Mesothelial cell of epicardium (in vitro differentiated cells): ENCODE measurements at places on chromosomes 1 and 21.

GRCh38 chr1:24195136-24195535, 8.0 kb upstream of the IFNLR1 start:
- H3K27ac ChIP-seq, result no peak overlapping the region
- H3K4me1 ChIP-seq, result peaks cover 7% of the 10 kb centered on the region
- no peaks in the 10 kb centered on the region for H3K27me3 ChIP-seq
- no peaks in the 10 kb centered on the region for H3K36me3 ChIP-seq
- no peak for DNase-seq

DNA sequence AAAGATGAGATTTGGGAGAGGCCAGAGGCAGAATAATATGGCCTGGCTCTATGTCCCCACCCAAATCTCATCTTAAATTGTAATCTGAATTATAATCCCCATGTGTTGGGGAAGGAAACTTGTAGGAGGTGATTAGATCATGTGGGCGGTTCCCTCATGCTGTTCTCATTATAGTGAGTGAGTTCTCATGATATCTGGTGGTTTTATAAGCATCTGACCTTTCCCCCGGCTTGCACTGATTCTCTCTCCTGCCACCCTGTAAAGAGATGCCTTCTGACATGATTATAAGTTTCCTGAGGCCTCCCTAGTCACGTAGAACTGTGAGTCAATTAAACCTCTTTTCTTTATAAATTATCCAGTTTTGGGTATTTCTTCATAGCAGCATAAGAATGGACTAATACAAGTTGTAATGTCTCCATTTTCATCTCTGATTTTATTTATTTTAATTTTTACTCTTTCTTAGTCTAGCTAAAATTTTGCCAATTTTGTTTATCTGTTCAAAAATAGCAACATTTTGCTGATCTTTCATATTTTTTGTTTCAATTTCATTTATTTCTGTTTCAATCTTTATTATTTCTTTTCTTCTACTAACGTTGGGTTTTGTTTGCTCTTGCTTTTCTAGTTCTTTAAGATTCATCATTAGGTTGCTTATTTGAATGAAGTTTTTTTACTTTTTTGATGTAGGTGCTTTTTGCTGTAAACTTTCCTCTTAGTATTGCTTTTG, 67.0 kb upstream of the ZRANB2 start:
- no peaks in the 10 kb centered on the region for H3K27me3 ChIP-seq
- DNase-seq, result no peak
- H3K4me3 ChIP-seq, result no peak overlapping the region
- no peaks in the 10 kb centered on the region for H3K36me3 ChIP-seq

DNA sequence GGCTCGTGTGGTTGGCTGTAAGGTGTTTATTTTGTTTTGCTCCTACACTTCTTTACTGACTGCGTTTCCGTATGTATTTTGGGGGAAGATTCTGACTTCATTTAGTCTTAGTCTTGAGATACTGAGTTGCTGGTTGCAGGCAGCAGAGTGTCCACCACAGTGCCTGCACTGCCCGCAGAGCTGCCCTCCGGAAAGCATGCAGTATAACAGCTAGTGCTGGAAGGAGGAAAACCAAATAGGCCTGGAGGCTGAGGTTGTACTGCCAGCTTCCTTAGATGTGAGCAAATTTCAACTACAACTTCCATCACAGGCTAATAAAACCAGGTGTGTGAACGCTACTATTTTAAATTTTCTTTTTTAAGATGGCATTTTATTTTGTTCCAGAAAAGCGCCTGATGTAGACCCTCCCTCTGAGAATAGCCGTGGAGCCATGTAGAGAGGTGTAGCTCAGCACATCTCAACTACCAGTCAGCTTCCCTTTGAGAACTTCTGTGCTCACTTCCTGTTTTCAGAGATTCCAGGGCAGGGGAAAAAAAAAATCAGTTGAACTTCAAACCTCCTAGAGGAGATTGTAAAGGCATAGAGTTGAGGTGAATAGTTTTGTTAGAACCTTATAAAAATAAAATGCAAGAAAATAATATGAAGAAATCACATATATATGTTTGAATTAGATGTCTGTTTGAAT, 17.6 kb downstream of the LMO4 start:
- H3K36me3 ChIP-seq, result peaks cover 45% of the 10 kb centered on the region
- no peak for DNase-seq
- H3K4me1 ChIP-seq, result peaks cover 37% of the 10 kb centered on the region
- H3K27ac ChIP-seq, result peak overlapping the region; percentile 62
- no peak overlapping the region for H3K4me3 ChIP-seq
- H3K27me3 ChIP-seq, result no peaks in the 10 kb centered on the region

DNA sequence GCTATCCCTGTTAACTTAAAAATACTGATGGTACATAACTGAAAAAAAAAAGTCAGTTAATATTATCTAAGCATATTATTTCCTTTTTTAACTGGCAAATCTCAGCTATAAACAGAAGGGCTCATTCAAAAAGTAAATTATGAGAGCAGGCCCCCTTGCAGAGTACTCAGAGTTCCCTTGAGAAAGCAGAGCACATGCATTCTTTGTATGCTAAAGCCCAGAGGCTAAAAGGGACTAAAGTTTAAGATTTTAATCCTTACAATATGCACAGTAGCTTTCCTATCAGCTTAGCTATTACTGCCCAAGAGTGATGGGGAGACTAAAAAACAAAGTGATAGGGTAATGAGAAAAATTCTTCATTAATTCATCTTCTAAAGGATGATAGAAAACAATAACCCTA, 18.5 kb downstream of the SLC16A1 start:
- H3K4me3 ChIP-seq, result no peak overlapping the region
- DNase-seq, result no peak
- H3K27me3 ChIP-seq, result no peaks in the 10 kb centered on the region
- peaks cover 32% of the 10 kb centered on the region for H3K4me1 ChIP-seq

DNA sequence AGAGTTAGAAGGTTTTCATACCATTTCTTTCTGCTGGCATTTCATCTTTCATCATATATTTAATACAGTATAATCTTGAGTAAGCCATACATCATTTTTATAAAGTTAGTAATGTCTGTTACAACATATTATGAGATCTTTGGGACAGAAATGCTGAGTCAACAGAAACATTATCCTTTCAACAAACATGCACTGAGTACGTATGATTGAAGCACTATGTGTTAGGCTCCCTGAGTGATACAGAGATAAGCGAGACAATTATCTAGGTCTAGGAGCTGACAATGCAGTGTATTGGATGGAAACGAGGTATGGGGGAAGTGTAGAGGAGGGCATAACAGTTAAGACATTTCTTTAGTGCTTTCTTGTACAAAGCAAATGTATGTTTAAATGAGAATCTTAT, 19.7 kb upstream of the GPR52 start:
- no peak for DNase-seq
- H3K36me3 ChIP-seq, result no peaks in the 10 kb centered on the region
- no peaks in the 10 kb centered on the region for H3K27me3 ChIP-seq

DNA sequence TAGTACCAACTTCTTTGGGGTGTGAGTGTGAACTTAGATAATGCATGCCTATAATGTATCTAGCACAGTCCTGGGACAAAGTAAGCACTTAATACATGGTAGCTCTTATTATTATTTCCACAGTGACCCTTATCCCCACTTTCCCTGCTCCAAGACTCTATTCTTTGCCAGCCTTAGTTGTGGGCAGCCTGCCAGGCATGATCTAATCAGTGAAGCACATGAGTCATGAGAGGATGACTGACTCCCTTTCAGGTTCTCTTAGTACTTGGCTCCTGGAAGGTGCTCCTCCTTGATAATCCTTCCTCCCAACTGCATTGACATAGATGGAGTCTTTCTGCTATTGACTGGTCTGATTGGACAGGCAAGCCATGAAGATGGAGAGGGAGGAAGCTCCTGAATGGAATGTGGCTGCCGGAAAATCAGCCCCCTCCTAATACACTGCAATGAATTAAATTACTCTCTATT, 17.4 kb upstream of the GNG12 start:
- no peak for DNase-seq
- peaks cover 16% of the 10 kb centered on the region for H3K4me1 ChIP-seq
- no peak overlapping the region for H3K4me3 ChIP-seq

GRCh38 chr21:16378525-16378924, 648.7 kb downstream of the USP25 start:
- H3K27me3 ChIP-seq, result no peaks in the 10 kb centered on the region
- H3K4me3 ChIP-seq, result no peak overlapping the region
- peaks cover 18% of the 10 kb centered on the region for H3K36me3 ChIP-seq
- peaks cover 26% of the 10 kb centered on the region for H3K4me1 ChIP-seq
- peak overlapping the region; percentile 70 for H3K27ac ChIP-seq

DNA sequence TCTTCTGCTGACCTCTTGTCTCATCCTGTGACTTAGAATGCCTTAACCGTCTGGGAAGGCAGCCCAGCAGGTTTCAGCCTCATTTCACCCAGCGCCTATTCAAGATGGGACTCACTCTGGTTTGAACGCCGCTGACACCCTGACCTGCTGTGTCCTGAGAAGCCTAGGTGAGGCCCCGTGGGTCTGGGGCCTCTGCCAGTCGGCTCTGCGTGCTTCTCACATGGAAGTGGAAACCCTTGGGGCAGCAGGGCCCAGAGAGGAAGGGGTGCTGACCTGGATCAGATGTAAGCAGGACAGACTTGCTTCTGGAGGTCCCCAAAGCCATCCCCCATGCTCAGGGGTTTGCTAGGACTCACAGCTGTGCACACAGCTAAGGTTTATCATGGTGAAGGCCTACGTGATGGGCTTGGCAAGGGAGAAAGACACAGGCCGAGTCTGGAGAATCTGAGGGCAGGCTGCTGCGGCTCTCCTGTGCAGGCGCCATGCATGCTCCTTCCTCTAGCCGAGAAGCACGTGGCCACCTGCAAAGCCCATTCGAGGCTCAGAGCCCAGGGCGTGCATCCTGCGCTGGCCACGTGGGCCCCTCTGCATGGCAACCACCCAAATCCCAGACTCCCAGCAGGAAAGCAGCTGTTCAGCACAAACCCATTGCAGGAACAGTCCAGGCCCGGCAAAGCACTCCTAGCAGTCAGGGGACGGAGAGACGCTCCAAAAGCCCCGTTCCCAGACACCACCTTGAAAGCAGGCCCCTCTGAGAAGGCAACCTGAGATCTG, 3.8 kb downstream of the TRPM2 start:
- no peaks in the 10 kb centered on the region for H3K4me1 ChIP-seq
- no peak for DNase-seq
- H3K4me3 ChIP-seq, result no peak overlapping the region
- H3K27me3 ChIP-seq, result peaks cover 2% of the 10 kb centered on the region
- no peak overlapping the region for H3K27ac ChIP-seq

DNA sequence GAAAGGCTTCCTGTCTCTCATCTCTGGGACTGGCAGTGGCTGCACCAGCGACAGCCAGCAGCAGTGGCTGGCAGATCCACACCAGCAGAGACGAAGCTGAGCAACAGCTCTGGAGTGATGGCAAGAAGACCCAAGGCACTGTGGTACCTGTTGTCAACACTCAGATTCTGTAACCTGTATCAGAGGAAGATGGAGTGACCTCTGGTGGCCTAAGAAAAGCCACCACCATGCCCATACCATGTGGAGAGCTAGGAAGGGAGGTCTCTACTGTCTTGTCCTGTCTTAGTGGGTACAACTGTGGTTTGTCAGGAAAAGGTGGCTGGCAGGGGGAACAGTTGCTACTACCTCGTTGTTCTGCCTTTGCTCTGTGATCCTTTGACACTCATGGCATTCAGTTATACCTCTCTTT, 22.5 kb upstream of the RHBDL2 start:
- no peaks in the 10 kb centered on the region for H3K27me3 ChIP-seq
- H3K4me1 ChIP-seq, result peaks cover 2% of the 10 kb centered on the region
- DNase-seq, result no peak
- no peak overlapping the region for H3K27ac ChIP-seq
- H3K36me3 ChIP-seq, result no peaks in the 10 kb centered on the region
- H3K4me3 ChIP-seq, result no peak overlapping the region
